HL-60 (cell line): ENCODE measurements at places on chromosomes 6 and 20.

GRCh38 chr20:63295422-63295821 is 2.4 kb downstream of the COL20A1 start:
- DNase-seq, result no peak

- no peak for DNase-seq
Measured at GRCh38 chr6:123580331-123580730, 56.4 kb downstream of the TRDN start.

DNA sequence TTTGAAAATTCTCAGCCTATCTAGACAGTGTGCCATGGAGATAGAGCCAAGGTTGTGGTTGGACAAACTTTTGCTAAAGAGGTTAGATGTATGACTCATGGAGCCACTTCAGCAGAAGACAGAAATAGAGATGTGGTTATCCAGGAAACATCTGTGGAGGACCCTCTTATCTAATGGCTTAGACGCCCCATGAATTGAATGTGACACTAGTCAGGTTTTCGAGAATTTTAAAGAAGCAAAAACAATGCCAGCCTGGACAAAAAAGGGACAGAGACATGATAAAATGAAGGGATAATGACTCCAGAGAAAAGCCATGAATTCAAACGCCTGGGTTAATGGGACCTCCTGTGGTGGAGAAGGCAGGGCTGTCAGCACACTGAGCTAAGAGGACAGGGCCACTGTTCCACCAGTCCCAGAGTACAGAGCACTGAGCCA is 280.5 kb downstream of the CLVS2 start:
- DNase-seq, result no peak

DNA sequence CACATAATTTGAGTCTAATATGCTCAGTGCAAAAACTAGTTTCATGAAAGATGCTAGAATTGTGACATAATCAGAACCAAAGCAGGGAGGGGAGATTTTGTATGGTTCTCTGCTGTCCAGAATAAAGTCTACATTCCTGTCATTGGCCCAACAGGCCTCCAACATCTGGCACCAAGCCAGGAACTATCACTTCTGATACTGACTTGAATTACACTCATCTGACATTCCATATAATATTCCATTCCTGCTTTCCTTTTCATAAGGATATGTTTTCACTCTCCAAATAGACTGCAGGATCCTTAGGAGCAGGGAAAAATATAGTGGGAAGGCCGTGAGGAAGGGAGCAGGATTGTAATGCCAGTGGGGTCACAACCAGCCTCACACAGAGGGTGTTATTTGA is 84.6 kb upstream of the BTN3A2 start:
- DNase-seq, result no peak

DNA sequence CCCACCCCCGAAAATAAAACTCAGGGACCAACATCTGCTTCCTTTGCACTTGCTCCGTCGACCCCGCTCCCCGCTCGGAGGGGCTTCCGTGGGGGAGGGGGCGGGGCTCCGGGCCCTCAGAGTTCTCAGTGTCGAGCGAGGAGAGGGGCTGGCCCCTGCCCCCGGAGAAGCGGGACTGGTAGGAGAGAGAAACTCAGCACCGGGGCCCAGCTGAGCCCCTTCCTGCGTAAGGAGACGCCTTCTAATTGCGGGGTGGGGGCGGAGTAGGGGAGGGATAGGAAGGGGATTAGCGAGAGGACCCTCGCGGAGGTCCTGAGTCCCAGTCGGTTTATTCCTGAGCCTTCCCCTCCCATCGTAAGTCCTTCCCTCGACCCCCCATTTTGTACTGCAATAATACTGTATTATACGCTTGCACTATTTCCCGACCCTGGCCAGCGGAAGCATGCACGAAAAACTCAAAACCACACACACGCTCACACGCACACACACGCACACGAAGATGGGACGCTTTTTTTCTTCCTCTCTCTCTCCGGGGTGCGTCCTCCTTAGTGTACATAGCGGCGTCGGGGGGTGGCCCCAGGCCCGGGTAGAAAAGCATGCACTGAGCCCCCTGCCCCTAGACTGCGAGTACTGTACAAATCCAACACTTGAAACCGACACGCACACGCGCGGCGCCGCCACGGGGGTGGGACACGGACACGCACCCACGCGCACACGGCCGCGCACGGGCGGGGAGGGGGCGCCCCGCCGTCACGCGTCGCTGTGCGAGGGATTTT is 22.1 kb upstream of the SLC22A7 start:
- peak; percentile 37 for DNase-seq

DNA sequence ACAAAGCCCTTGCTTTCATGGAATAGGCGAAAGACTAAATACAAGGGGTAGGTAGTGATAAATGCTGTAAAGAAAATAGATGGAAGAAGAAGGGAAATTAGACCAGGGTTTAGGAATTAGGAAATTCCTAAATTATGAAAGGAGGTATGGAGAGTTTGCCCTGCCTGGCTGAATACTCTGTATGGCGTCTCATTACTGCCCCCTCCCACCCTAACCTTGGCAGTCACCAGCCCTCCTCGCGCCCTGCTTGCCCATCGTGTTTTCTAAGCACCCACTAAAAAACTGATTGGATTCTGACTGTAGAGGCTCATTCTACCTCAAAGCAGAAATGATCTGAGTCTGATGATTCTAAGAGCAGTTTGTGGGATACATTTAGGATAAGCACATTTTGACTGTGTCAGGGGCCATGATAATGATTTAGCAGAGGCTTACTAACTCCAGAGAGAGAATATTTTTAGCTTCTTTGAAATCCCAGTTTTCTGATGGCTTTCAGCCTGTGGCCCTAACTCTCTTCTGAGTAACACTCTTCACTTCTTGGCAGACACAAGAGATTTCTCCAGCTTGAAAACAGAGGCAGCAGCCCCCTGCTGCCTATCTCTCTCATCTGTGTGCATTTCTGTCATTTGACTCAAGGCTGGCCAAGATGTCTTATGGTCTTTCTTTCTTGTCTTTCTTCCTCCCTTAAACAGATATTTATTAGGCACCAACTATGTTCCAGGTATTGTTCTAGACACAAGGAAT is 1.4 kb upstream of the CHD6 start:
- DNase-seq, result no peak

DNA sequence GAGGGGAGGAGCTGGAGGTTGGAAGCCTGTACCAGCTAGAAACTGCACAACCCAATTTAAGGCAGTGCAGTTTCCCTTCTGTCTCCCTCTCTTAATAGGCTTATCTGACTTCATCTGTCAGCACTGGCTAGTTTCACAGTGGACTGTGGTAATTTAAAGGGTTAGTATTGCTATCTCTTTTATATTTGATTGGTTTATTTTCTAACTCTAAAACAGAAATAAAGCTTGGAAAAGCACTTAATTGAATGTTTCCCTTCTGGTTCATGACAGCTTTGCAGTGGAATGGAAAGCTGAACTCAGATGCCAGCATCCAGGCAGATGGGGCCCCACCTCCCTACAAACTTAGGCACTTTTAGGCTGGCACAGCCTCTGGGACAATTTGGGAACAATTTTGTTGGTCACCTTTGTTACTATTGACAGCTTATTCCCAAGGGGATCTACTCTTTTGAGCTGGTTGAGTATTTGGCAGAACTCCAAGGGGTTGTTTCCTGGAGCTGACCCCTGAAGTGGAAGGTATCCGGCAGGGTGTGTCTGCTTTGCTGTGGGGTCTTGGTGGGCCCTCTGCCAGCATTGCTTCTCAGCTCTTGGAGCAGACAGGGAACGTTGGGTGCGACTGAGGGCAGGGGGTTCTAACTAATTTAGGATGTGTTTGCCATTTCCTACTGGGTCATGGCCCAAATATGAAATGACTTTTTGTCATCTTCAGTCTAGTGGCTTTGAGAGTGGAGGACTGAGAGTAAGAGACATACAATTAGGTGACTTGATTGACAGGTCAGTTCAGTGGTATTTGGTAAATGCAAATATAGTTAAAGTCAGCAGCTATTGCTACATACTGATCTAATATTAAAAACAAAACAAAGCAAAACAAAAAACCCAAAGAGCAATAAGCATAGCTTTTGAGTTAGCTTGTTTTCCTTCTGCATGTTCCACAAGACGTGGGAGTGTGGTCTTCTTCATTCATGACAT is 9.3 kb downstream of the SH3BGRL2 start:
- DNase-seq, result no peak

- DNase-seq, result no peak
Measured at GRCh38 chr6:126300126-126300525, 39.8 kb upstream of the CENPW start.
